ENCODE measurements at places on chromosomes 11 and 22.
A peak's percentile ranks its signal among the peaks of the same experiment; 100 is the strongest.

DNA sequence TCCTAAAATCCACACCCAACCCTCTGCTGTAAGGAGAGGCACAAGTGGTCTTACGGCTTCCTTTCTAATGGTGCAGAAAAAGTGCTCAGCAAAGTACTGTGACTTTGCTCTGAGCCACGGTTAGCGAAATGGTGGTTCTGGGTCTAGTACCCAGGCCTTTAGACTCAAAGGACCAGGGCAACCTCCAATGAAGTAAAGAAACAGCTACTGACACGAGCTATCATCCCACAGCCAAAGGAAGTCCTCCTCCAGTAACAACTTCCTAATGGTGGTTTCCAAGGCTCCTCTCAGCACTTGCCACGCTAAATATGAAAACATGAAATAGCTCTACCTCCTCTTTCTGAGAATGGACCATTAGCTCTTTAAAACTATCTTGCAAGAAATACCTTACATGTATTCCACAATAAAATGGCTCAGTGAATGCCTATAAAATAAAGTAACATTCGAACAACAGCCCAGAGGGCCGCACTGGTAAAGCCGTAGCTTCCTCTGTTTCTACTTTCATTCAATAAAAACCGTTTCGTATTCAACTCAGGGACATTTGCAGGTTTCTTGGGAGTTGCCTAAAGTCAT lies 122.4 kb downstream of the ETS1 start:
- DNase-seq, result no peak

GRCh38 chr11:117605331-117605730 lies 191.7 kb downstream of the DSCAML1 start:
- DNase-seq, result no peak

GRCh38 chr11:100004541-100004940 lies 682.5 kb upstream of the ARHGAP42 start:
- DNase-seq, result no peak

DNA sequence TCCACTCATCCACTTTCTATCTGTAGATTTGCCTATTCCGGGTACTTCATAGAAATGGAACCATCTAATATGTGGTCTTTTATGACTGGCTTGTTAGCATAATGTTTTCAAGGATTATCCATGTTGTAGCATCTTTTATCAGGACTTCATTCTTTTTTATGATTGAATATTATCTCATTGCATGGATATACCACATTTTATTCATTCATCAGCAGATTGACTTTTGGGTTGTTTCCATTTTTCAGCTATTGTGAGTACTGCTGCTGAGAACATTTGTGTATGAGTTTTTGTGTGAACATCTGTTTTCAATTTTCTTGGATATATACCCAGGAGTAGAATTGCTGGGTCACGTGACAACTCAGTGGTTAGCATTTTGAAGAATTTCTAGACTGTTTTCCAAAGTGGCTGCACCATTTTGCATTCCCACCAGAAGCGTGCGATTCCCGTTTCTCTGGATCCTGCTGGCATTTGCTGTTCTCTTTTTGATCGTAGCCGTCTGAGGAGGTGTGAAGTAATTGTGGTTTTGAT lies 8.9 kb downstream of the DERL3 start:
- no peak for DNase-seq

GRCh38 chr22:44271732-44272400 lies 40.9 kb downstream of the SHISAL1 start:
- no peak for DNase-seq

DNA sequence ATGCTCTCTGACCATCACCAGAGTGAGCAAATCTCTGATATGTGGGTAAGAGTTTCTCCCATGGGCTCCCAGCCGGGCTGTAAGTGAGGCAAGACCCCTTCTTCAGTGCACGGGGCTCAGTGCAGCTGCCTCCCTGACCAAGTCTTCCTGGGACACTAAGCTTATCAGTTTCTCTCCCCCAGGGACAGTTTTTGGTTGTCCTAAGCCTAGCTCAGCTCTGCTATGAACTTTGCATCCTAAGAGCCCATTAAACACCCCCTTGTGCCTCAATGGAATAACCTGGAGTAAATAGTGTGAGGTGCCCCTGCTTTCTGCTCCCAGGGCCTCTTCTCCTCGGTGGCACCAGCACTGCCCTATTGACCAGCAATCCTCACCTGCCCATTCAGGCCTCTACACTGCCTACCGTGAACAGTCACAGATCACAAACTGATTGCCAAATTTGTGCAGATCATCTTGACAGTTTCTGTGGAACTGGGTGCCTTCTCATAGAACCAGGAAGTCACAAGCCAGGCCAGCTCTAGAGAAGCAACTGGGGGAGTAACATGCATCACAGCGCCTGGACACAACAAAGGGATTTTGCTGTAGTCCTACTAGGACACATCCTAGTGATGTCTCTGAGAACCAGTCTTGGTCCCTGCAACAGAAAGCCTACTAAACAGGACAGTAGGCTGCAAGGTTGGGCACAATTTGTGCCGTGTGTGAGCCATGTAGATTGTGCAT lies 19.5 kb upstream of the IGLL5 start:
- DNase-seq, result no peak

- no peak for DNase-seq
These were observed 20.1 kb downstream of the CELSR1 start for GRCh38 chr22:46517255-46517761.

GRCh38 chr11:116202922-116203321 lies 569.9 kb downstream of the BUD13 start:
- DNase-seq, result no peak

GRCh38 chr11:111177037-111177871 lies 68.3 kb upstream of the POU2AF2 start:
- no peak for DNase-seq

GRCh38 chr22:45980761-45981160 lies 3.8 kb upstream of the WNT7B start:
- DNase-seq, result no peak

- DNase-seq, result peak; percentile 72
These were observed 23.9 kb upstream of the SCGB1A1 start for GRCh38 chr11:62394825-62395538.

DNA sequence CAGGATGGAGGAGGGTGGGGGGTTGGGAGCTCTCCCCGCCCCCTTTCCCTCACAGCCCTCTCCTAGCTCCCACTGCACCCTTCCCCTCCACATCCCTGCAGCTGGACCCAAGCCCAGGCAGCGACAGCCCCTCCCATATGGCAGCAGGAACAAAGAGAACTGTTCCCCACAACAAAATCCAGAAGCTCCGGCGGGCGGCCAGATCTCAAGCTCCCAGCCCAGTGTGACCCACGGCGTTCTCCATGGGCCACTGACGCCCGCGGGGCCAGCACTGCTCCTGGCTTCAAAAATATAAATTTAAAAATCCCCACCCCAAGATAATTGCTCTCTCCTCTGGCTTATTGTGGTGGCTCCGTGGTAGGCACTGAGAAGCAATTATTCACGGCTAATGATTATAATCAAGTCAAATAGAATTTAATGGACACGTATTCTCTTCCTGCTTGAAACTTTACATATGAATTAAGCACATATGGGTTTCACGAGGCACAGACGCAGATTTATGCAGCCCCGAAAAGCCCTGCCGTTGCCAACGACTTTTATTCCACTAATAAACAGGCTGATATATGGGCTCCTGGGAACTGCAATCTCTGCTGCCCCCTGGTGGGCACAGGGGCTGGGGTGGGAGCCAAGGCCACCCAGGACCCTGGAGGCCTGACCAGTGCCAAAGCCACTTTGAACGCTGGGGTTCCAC lies 17.5 kb downstream of the MACROD1 start:
- DNase-seq, result peak; percentile 81

DNA sequence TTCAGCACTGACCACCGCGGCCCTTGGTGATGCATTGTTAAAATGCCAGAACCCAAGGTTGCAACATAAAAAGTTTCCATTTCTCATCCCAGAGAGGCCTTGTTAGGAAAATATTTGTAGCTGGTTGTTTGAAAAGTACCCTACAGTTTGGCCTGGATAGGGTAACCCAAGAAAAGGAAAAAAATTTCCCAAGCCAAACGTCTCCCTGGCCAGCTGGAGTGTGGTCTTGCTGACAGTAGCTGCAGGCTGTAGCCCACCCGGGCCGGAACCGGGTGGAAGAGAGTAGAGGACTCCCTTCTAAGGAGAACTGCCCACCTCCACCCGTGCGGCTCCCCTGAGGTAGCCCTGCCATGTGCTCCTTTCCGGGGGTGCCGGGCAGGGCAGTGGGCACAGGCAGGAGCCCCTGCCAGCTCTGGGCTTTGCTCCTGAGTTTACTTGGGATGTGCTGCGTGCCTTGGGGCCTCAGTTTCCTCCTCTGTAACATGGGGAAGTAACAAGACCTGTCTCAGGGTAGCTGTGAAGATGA lies 38.5 kb downstream of the IGHMBP2 start:
- DNase-seq, result no peak

DNA sequence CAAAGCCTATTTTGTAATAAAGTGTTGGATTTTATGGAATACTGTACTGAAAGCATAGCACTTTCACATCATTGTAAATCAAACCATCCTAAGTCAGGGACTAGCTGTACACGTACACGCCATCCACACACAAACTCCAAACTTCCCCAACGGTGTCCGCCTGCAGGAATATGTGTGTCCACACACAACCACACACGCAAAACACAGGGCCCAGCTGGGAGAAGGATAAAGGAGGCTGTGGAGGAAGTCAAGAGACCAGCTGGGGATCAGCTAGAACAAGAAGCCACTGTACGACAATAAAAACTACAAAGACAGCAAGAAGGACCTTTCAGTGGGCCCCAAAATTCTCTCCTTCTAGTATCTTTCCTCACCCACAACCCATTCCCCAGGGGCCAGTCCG lies 1.6 kb downstream of the TRIM29 start:
- DNase-seq, result no peak

DNA sequence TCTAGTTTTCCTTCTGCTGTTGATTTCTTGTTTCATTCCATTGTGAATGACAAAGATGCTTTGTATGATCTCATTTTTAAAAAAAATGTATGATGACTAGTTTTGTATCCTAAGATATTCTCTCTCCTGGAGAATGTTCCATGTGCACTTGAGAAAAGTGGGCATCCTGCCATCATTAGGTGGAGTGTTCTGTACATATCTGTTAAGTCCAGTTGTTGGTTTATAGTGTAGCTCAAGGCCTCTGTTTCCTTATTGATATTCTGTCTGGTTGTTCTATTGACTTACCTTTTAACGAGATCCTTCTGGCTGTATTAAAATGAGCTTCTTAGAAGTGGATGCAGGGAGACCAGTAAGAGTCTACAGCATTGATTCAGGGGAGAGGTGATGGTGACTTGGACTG lies 35.2 kb downstream of the SGSM1 start:
- no peak for DNase-seq

DNA sequence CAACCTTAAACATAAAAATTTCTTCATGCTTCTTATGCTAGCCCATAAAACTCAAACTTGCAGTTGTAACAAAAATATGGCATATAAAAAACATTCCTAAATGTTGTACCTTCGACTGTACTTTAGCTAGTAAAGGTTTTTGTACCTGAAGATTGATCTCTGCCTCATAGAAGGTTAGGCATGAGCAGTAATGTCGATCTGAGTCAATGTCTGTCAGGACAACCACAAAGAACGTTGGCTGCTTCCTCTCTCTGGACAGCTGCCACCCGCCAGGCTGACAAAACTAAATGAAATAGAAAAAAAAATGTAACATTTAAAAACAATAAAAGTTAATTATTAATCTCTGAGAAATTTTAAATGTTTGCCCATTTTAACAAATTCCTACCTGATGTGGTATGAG lies 251.3 kb downstream of the SBF2 start:
- DNase-seq, result no peak

DNA sequence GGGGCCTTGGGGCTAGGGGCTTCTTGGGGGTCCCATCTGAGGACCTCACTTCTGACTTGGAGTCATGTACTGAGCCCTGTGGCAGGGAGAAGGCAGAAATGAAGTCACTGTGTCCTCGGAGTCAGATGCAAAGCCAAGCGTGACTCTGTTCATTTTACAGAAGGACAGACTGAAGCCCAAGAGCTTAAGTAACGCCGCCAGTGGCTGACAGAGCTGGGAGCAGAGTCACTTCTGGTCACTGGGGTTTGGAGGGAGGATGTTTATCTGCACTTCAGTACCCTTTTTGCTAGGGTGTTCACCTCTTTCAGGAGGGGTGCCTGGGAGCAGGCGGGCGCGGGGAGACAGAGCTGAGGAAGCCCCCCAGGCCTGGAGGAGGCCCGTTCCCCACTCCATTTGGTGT lies 10.7 kb downstream of the CD6 start:
- DNase-seq, result no peak

GRCh38 chr11:16193897-16194381 lies 162.4 kb downstream of the SOX6 start:
- no peak for DNase-seq

DNA sequence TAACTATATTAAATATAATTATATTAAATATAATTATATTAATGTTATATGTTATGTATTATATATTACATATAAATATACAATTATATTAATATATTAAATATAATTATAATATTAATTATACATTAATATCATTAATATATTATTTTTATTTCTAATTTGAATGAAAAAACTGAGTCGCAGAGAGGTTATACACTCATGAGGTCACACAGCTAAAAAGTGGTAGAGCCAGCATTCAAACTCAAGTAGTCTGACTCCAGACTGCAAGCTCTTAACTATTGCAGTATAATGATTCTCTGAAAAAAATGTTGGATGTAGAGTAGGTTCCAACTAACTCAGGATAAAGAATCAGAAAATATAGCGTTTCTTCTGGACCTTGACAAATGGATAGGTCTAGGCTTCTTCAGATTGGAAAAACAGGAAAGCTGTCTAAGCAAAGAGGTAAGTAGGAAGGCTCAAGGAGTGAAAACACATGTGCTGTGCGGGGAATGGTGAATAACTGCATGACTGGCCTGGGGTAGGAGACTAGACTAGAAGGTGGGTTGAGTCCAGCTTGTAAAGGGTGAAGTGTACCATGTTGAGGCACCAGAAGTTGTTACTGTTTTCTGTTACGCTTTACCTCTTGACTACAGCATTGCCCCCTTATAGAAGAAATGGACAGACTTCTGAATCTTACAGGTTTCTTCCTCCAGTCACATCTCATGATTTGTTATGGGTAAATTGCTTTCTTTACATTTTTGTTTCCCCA lies 80.3 kb downstream of the TRIM44 start:
- no peak for DNase-seq

DNA sequence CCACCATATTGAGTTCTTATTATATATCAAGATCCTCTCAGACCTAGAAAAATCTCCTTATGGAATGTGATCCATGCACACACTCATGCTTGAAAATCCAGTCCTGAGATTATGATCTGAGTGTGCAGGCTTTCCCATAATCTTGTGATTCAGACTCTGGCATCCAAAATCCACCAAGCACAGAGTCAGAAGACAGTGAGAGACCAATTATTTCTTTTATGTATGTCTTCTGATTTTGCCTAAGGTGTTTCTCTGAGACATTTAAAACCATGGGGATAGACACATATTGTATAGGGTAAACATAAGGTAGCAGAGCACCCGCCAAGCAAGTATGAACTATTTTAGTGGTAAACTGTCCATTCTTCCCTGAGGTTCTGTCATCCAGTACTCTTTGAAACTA lies 52.0 kb upstream of the MMP13 start:
- no peak for DNase-seq

All from HuH-7 (cell line).